Activated CD4-positive, CD25-positive, alpha-beta regulatory T cell (primary cell): ENCODE measurements at places on chromosomes 1 and 21.

GRCh38 chr1:235937123-235937522, 70.4 kb upstream of the LYST start:
- DNase-seq = no peak

DNA sequence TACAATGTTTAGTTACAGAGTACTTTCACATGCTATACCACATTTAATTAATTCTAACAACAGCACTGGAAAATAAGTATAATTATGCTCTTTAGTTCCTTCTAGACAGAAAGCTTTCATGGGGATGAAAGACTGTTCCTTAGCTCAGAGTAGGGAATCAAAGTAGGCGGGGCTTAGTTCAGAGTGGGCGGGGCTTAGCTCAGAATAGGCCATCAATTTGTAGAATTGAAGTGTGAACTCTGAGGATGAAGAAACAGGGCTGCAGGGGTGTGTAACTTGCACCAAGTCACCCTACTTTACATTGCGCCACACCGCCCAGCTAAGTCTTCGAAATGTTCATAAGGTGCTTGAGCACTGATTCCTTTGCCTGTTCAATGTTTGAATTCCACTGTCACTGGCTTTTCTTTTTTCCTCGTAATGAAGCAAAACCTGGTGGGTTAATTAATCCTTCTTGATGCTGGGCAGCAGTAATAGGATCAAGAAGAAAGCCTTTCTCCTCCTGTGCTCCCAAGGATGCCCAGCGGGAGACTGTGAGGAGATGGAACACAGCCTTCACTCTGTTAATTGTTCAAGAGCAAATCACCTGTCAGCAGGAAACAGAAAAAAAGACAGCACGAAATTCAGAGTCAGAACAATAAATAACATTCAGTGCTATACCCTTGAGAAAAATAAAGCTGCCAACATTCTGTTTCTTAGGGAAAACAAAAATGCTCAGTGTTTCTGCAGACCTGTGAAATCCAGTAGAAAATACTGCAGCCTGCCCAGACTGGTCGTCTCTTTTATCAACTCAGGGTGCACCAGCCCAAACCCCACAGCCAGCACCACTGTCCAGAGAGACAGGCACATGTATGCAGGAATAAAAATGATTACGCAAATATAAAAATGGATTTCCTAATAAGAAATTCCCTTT, 66.5 kb upstream of the CAMK1G start:
- DNase-seq = no peak

GRCh38 chr1:235566084-235566483, 61.8 kb upstream of the B3GALNT2 start:
- DNase-seq = no peak

DNA sequence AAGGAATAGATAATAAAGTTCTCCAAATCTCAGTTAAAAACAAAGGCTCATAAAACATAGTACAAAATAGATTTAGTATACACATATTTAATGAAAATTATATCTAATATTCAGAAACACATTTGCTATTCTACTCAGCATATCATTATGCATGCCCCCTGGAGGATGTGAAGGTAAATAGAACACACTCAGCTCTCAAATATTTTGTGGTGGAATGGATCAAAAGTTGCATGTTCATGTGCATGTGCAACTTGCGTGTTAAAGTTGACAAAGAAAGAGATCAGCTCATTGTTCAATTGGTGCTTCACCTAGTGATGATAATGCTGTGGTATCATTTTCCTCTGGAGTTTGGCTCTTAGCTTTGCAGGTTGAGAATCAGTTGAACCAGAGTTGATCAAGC, 4.9 kb upstream of the ZNF644 start:
- DNase-seq = no peak

DNA sequence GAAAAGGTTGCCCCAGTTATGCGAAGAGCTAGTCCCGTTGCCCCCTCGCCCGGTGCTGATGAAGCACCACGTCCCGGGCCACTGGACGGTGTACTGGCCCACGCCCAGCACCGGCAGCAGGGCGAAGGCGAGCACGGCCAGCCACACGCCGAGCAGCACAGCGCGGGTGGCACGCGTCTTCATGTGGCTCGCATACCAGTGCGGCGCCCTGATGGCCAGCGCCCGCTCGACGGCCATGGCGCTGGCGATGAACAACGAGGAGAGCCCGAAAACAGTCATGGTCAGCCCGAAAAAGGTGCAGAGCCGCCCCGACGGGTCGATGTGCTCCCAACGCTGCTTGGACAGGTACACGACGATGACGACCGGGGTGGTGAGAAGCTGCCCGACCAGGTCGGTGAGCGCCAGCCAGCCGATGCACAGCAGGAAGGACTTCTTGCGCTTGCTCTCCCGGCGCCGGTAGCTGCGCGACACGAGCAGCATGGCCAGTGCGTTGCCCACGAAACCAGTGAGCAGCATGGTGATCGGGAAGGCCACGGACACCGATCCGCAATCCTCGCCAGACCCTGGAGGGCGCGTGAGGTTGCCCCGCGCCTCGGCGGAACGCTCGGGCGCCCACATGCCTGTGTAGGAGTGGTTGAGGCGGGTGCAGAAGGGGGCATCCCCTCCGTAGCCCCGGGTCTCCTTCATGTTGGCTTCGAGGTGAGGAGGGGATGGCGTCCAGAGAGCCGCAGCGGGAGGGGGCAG, 553 bp downstream of the PTGER3 start:
- no peak for DNase-seq
